ENCODE measurements at places on chromosomes 1 and 21. TPM values are rescaled to one million over a fixed set of nuclear protein-coding genes. Genes with fewer than 3 reads are reported as not detected.
A peak's percentile ranks its signal among the peaks of the same experiment; 100 is the strongest.

DNA sequence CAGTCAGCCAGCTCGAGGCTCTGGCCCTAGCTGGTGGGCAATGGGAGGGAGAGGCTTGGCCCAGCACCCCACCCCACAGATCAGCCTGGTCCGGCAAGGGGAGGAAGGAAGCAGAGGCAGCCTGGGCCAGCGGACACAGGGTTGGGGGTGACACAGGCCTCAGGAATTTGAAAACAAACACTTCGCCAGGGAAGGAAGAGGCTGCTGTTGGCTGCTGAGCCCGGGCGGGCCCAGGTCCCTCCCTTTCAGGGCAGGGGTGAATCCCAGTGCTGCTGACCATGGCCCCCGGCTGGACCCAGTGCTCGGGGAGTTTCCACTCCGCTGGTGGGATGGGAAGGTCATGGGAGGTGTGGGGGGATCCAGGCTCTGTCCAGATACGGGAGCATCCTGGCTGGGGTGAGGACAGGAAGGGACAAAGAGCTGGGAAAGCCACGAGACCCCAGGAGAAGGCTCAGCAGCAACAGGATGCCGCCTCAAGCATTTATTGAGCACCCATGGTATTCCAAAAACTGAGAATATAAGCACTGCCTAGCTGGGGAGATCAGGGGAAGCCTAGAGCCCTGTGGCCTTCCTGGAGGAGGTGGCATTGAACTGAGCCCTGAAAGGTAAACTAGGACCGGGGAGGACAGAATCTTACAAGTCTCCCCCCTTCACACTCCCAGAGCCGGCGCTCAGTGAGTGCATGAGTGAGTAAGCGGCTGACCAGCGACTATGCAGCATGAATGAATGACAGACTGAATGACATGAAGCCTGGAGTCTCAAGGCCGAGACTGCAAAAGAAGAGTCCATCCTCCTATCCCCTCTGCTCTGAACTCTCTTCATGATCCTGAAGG is 26.2 kb upstream of the EPHA2 start:
- H3K27ac ChIP-seq = no peak overlapping the region
- no peaks in the 10 kb centered on the region for H3K36me3 ChIP-seq
- DNase-seq = no peak
- H3K27me3 ChIP-seq = peaks cover 12% of the 10 kb centered on the region
- H3K4me1 ChIP-seq = no peaks in the 10 kb centered on the region
- no peak overlapping the region for H3K4me3 ChIP-seq

GRCh38 chr1:214429951-214430770 is 121.2 kb downstream of the PTPN14 start:
- DNase-seq = no peak
- peaks cover 7% of the 10 kb centered on the region for H3K27me3 ChIP-seq
- peaks cover 19% of the 10 kb centered on the region for H3K4me1 ChIP-seq
- no peak overlapping the region for H3K4me3 ChIP-seq
- H3K27ac ChIP-seq = no peak overlapping the region

DNA sequence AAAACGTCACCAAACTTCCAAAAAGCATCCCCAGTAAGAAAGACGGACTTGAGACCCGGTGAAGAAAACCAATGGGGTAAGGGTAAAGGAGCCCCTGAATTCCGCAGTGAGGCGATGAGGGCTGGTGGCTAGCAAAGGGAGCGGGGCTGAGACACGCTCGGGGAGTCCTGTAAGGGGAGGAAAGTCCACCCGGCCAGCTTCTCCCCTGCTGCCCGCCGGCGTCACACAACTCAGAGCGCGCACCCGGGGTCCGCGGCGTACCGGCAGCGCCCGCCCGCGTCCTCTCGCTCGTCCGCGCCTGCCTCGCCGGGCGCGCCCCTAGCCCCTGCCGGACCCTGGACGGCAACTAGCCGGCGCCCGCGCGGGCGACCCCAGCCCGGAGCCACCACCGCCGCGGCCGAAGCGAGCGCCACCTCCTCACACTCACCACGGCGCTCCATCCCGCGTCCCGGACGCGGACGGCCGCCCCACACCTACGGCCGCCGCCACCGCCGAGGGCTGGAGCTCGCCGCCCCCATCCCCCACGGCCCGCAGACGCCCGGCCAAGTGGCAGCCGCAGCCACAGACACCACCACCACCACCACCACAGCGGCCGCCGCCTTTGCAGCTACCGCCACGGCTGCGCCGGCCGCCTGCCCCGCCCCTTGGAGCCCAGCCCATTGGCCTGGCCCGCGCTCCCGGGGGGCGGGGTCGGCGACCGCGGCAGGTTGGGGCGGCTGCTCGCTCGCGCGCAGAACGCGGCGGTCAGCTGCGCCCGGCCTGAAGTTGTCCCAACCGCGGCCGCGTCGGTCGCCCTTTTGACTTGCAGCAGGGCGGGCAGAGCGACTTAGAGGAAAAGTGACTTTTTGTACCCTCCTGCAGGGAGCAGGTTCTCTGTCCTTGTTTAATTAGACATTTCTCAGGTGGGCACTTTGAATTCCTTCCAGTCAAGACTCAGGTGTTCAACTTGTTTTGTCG is 10.0 kb upstream of the ARHGAP29 start:
- peaks cover 68% of the 10 kb centered on the region for H3K27me3 ChIP-seq
- DNase-seq = peak; percentile 60
- peaks cover 12% of the 10 kb centered on the region for H3K4me1 ChIP-seq
- H3K27ac ChIP-seq = no peak overlapping the region
- H3K4me3 ChIP-seq = peak overlapping the region; percentile 74

- H3K27me3 ChIP-seq = no peaks in the 10 kb centered on the region
- peaks cover 6% of the 10 kb centered on the region for H3K4me1 ChIP-seq
- DNase-seq = no peak
Observed at GRCh38 chr1:55074455-55074854, 35.1 kb downstream of the PCSK9 start.

DNA sequence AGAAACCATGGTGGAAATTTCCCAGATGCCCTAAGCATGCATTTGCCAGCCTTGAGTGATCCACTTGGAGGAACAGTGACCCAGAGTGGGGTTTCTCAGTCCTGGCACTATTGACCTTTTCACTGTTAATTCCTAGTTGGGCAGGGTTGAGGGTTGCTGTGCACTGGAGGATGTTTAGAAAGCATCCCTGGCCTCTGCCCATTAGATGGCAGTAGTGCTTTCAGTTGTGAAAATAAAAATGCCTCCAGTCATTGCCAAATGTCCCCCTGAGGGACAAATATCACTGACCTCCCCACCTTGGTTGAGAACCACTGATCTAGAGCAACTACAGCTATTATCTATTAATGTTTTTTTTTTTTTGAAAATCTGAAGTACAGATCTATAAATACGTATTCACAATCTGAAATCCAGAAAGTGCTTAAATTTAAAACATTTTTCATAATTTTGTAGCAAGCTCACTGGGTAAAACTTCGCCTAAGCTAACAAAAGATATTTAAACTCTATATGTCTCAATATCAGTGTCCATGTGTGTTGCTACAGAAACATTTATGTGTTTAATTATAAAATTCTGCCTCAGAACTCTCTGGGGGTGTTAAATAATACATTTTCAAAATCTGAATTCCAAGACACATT is 27.3 kb downstream of the F3 start:
- no peaks in the 10 kb centered on the region for H3K4me1 ChIP-seq
- no peak overlapping the region for H3K4me3 ChIP-seq
- no peak overlapping the region for H3K27ac ChIP-seq
- DNase-seq = no peak
- H3K36me3 ChIP-seq = peaks cover 4% of the 10 kb centered on the region
- no peaks in the 10 kb centered on the region for H3K27me3 ChIP-seq

DNA sequence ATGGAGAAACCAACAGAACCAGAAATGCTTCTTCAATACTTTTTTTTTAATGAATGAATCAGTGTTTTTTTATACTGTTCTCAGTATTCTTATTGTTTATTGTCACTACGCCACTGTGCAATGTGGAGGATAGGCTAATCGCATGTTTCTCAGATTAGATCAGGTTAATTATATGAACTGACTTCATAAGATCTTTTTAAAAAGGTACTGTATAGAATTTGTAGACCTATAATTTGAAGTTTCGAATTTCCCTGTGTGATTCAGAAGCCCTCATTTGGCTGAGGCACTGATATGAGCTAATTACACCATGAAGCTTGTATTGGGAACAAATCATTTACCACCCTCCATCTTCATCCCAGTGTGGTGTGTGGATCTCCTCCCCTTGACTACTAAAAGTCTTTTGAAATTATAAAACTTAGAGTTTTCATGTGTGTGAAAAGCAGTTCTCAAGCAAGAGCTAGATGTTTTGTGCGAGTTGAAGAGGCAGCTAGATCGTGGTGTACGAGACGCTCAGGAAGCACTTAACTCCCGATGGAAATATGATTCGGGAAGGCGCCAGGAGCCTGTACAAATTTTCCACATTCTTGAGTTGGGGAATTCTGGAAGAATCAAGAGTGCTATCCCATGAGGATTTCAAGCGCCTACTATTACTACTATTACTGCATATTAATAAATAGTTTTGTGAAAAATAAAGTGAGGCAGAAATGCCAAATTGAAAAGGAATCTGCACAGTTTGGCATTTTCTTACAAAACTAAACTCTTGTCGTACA is 52.1 kb upstream of the KCNE2 start:
- H3K4me1 ChIP-seq = no peaks in the 10 kb centered on the region
- H3K4me3 ChIP-seq = no peak overlapping the region
- no peaks in the 10 kb centered on the region for H3K36me3 ChIP-seq
- peaks cover 7% of the 10 kb centered on the region for H3K27me3 ChIP-seq

Gene CNTN2
- not detected for total RNA-seq

Gene CLEC20A
- total RNA-seq = not detected

DNA sequence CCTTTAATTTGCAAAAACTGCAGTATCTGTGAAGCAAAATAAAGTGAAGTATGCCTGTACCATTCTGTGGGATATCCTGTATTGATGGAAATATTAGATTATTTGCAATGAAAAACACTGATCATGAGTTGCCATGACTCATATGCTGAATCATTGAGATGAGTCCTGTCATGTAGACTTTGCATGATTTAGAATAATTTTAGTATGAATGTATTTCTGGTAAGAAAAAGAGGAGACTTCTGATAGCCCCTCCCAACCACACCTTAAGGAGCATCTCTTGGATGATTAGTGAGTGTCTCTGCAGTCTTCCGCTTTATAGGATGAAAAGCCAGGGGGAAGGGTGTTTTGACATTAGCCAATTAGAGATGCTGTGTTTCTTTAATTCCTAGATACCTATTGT is 55.2 kb upstream of the PTGS2 start:
- H3K27ac ChIP-seq = no peak overlapping the region
- DNase-seq = no peak
- peaks cover 7% of the 10 kb centered on the region for H3K27me3 ChIP-seq
- no peaks in the 10 kb centered on the region for H3K36me3 ChIP-seq

GRCh38 chr1:180262628-180263488 is 32.8 kb downstream of the LHX4 start:
- peaks cover 5% of the 10 kb centered on the region for H3K27me3 ChIP-seq
- DNase-seq = no peak
- H3K4me3 ChIP-seq = no peak overlapping the region

GRCh38 chr1:44830900-44831304 is 12.2 kb downstream of the PTCH2 start:
- no peaks in the 10 kb centered on the region for H3K36me3 ChIP-seq
- no peak for DNase-seq
- no peaks in the 10 kb centered on the region for H3K27me3 ChIP-seq
- H3K27ac ChIP-seq = no peak overlapping the region
- H3K4me3 ChIP-seq = no peak overlapping the region

DNA sequence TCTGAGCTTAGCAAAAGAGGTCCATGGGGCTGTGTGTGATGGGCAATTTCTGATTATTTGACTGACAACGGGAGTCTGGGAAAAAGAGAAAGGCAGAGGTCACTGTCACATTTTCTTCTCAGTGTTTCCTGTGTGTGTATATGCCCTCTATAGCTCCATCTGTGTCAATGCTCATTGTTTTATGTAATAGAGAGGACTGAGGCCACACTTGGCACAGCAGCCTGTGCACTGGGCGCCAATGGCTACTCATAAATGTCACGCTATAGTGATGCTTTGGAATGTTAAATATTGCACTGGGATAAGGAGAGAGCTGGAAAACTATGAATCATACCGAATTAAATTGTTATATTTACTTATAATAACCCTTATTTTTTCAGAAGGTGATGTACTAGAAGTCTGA is 365.4 kb downstream of the NEGR1 start:
- no peak overlapping the region for H3K4me3 ChIP-seq
- peaks cover 4% of the 10 kb centered on the region for H3K36me3 ChIP-seq
- DNase-seq = no peak
- no peaks in the 10 kb centered on the region for H3K4me1 ChIP-seq
- no peak overlapping the region for H3K27ac ChIP-seq
- H3K27me3 ChIP-seq = no peaks in the 10 kb centered on the region

Gene ACTA1
- not detected for total RNA-seq

- H3K36me3 ChIP-seq = no peaks in the 10 kb centered on the region
- no peaks in the 10 kb centered on the region for H3K4me1 ChIP-seq
- H3K4me3 ChIP-seq = no peak overlapping the region
- DNase-seq = no peak
- H3K27me3 ChIP-seq = no peaks in the 10 kb centered on the region
Observed at GRCh38 chr1:246004301-246004700, 502.8 kb downstream of the SMYD3 start.

Gene CCDC27
- not detected for total RNA-seq

Gene RABIF
- 18.5 TPM for total RNA-seq

Gene TDRD5
- total RNA-seq = not detected
